ENCODE measurements at places on chromosomes 2 and 18.

DNA sequence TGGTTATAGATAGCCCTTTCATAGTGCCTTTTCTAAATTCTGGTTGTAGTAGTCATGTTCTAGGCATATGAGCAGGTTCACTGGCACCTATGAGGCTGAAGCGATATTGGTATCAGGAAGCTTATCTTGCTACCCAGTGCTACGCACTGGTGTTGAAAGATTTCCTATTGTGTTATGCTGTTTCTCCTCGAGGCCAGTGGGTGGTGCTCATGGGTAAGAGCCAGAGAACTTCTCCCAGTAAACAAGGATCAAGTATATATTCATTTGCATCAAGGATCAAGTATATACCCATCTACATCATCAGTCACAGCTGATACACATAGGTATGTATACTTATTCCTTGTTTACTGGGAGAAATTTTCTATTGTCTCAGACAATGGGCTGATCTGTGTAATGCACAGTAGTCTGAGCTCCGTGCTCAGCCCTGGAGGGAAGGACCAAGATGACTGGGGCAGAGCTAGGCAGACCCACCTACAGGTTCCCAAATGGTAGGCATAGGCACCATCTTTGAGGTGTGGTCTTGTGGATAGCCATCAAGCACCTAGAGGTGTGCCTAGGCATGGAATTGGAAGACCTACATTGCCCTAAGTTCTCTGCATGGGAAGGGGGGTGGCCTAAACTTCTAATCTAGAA lies 101.2 kb upstream of the GALNT13 start:
- no peak for DNase-seq

- no peak for DNase-seq
These were observed 457.7 kb downstream of the CBLN2 start for GRCh38 chr18:72086421-72086820.

GRCh38 chr2:195587966-195588365 lies 69.1 kb upstream of the SLC39A10 start:
- DNase-seq: no peak

DNA sequence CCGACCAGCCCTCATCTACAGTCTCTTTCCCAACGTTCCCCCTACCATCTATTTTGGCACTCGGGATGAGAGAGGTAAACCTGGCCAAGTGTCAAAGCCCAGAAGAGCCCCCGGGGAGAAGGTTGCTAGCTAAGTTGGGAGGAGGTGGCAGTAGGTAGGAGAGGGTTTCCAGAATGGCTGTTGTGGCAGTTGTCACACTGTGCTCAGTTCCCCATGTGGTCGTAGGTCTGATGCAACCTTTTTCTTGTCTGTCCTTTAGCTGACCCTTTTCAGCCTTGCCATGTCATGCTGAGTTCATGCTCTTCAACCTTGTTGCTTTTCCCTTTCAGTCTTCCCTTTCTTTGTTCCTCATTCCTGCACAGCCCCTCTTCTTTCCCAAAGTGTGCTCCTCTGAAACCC lies 34.5 kb downstream of the TTLL4 start:
- no peak for DNase-seq

- no peak for DNase-seq
These were observed 293.2 kb downstream of the TNS1 start for GRCh38 chr2:217709478-217710210.

Data from D721Med (cell line).